Activated CD4-positive, alpha-beta T cell treated with anti-CD3 and anti-CD28 coated beads, Interleukin-10, Interleukin-2, amounts not matched to agents 100 ng/mL and 50 ng/mL, durations not matched to agents 16 hours and 8 hours (primary cell): ENCODE measurements at places on chromosomes 6 and 20.

- no peak for DNase-seq
These were observed 99.7 kb downstream of the TMEM170B start for GRCh38 chr6:11637266-11637665.

GRCh38 chr20:58054780-58055373 is 173.6 kb downstream of the ANKRD60 start:
- DNase-seq, result no peak

DNA sequence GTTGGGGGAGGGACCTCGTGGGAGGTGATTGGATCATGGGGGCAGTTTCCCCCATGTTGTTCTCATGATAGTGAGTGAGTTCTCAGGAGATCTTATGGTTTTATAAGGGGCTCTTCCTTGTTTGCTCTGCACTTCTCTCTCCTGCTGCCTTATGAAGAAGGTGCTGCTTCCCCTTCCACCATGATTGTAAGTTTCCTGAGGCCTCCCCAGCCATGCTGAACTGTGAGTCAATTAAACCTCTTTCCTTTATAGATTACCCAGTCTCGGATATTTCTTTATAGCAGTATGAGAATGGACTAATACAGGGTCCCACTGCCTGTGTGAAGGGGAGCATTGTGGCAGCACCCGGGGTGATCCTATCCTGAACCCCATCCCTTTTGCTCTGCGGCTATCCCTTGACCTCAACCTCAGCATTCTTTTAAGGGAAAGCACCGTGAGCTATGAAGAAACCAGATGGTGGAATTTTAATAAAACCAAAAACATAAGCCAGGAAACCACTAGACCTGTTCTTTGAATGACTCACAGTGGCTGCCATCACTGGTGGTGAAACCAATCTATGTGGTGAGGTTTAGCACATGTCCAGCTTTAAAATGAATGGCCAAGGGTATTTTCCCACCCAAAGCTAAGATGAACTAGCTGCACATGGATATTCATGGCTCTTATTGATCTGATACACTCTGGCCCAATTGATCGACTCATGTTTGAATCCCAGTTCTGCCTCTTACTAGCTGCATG is 62.2 kb downstream of the ZDHHC14 start:
- peak; percentile 80 for DNase-seq

DNA sequence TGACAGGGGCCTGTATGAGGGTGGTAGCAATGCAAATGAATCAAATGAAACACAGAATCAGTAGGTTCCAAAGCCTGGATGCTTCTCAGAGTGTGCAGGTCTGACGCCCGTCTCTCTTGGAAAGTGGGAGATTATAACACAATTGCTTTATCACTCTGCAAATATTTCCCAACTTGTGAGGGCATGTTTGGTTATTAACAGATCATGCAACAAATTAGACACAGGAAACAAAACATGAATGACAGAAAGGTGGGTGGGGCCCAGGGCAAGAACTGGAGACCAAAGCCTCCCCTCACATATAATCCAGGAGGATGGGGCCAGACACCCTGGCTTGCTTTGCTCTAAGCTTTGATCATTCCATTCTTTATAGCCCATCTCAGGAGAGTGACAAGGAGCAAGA is 108.6 kb upstream of the MRPS10 start:
- no peak for DNase-seq

GRCh38 chr20:61666471-61666832 is 399.2 kb downstream of the TAF4 start:
- DNase-seq, result no peak
